ENCODE measurements at places on chromosomes 11 and 22.

DNA sequence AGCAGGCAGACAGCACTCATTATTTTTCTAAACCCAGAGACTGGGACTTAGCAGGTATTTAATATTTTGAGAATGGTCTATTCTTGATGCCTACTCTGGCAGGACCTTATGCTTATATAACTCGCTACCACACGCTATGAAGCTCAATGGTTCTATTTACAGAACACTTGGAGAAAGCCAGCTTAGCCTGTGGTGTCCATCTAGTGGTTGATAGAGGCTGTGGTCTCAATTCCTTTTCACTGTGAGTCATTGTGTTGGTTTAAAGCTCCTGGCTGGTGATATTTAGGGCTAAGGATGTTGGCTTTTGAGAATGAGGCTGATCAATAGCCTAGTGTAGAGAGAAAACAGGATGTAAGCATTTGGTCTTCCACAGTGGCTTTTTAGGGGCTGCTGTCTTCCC is 206.4 kb downstream of the DBX1 start:
- peak; percentile 54 for DNase-seq

DNA sequence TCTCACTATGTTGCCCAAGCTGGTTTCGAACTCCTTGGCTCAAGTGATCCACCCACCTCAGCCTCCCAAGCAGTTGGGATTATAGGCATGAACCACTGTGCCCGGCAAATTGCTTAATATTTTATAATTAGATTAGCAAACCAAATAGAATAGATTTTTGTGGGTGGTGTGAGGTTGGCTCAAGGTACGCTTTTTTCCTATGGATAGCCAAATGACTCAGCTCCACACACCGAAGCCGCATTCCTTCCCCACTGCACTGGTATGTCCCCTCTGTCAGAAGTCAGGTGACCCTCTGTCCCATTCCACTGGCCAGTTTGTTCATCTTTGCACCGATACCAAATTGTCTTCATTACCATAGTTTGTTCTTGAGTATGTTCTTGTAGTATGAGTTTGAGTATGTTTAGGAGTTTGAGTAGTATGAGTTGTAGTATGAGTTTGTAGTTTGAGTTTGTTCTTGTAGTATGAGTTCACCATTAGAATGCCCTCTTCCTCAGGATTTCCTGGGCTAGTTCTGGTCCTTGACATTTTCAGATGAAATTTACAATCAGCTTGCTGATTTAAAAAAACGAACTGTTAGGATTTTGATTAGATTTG is 19.4 kb downstream of the SUSD2 start:
- no peak for DNase-seq

DNA sequence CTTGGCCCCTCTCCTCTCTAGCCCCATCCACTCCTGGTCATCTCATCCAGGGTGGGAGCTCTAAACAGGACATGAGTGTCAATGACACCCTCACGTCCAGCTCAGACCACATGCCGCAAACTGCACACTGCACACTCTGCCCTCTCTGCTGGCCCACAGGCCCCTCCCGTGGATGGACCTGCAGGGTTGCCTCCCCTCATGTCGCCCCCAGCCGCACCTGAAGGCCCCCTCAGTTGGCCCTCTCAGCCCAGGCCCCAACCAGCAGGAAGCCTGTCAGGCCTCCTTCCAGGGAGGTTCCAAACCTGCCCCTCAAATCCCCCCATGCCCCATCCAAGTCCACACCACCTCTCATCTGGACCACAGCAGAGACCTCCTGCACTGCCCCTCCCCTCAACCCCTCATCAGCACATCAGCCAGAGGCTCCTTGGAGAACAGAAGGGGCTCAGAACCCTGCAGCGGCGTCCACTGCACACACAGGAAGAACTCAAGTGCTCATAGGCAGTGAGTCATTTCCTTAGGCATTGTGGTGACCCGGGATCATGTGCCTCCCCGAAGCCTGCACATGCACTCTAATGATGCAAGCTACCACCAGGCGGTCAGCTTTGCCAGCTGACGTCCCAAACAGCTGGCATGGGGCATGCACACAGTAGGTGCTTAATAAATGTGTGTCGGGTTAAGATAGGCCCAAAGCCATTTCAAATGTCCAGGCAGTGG is 12.9 kb upstream of the CDKN1C start:
- DNase-seq = peak; percentile 95

DNA sequence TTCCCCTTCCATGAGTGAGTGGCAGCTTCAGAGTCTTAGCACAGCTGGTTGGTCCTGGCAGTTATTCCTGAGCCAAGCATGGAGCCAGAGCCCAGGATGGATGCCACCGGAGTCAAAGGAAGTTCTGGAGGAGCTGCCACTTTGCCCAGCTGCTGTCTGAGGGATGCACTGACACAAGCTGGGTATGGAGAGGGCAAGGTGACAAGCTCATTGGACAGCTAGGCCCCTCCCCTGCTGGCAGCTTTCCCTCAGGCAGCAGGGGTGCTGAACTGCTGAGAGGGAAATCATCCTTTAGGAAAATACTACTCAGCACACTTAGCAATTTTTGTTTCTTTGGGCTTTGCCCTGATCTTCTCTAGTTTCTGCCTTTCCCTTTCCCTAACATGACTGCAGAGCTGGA is 99.3 kb upstream of the SESN3 start:
- no peak for DNase-seq

GRCh38 chr22:37260155-37260795 is 16.2 kb upstream of the RAC2 start:
- DNase-seq = no peak

DNA sequence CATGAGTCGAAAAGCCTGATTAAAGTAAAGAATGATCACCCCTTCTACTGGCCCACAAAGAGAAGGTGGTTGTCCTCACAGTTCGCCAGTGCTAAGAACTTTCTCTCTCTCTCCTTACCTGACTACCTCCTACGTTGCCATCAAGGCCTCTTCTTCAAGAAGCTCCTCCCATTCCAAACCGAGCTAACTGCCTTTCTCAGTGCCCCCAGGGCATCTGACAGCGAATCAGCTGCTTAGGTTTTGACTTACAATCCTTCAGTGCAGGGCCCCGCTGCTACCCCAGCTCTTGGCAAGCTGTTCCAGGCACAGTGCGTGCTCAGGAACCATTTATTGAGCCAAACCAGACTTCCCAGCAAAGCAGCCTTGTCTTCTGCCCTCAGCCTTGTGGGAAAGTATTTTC is 5.8 kb downstream of the VSTM5 start:
- DNase-seq = no peak

All from H54 (cell line).